ENCODE measurements at places on chromosomes 3 and 15. TPM values are rescaled to one million over a fixed set of nuclear protein-coding genes. Genes with fewer than 3 reads are reported as not detected.

The SLC28A1 gene
- total RNA-seq, result not detected

The FANCD2 gene
- total RNA-seq, result 18.2 TPM

The LRRC31 gene
- total RNA-seq, result not detected

The CKMT1A gene
- 1.2 TPM for total RNA-seq

The ZNF620 gene
- total RNA-seq, result 2.2 TPM

The SERPINI2 gene
- total RNA-seq, result not detected

The OCA2 gene
- 0.81 TPM for total RNA-seq

The NR2F2 gene
- total RNA-seq, result 7.3 TPM

The CCDC9B gene
- total RNA-seq, result 8.9 TPM

The PLA2G4B gene
- 1.7 TPM for total RNA-seq

The RARB gene
- total RNA-seq, result 5.0 TPM

The THAP10 gene
- total RNA-seq, result 5.6 TPM

The DAZL gene
- 1.8 TPM for total RNA-seq

The MKRN2 gene
- total RNA-seq, result 27.0 TPM

The FETUB gene
- not detected for total RNA-seq

The CD276 gene
- total RNA-seq, result 30.2 TPM

The GOLGA8O gene
- not detected for total RNA-seq

GRCh38 chr3:9087831-9088413 lies 124.7 kb upstream of the RAD18 start:
- no peak for DNase-seq

DNA sequence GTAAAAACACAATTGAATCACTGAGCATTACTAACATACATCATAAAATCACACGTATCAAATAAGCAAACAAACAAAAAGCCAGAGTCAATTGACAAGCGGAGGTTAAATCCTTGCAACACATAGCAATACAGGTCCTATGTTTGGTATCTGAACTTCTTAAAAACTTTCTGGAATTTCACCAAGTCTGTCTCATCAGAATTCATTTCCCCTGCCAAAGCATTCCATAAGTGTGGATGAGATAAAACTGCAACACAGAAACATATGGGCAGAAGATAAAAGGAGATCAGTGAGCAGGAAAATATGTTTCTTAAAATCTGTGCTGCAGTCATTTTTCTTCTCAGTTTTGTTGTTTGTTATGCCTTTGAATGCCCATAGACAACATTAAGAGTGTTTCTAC lies 1155.5 kb downstream of the TBL1XR1 start:
- DNase-seq, result no peak

DNA sequence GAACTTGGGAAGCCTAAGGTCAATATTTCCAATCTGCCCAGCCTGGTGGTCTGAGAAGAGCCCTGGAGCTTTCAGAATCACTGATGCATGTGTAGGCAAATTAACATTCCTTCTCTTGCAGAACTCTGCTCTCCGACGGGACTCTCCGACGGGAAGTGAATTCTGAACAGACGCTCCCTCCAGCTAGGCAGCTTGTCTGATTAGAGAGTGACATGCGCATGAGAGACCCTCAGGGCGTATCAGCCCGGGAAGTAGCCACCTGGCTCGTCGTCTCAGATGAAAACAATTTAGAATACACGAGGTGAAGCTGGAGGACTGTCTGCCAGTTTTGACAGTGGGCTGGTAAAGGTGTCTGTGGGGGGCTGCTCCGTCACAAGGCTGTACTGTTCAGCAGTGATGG lies 103.1 kb downstream of the DGKG start:
- DNase-seq, result no peak

DNA sequence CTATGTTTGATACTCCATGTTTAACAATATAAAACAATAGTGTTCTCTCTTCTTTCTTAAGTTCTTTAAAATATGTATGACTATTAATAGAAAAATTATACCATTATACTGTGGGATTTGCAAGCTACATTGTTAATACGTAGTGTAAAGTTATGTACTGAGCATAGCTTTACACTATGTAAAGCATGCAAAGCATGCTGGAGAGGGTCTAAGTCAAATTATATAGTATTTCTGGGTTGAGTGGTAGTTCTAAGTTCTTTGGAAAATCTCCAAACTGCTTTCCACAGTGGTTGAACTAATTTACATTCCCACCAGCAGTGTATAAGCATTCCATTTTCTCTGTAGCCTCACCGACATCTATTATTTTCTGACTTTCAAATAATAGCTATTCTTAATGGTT lies 253.0 kb downstream of the RAP2B start:
- no peak for DNase-seq

- DNase-seq, result no peak
Observed at GRCh38 chr3:14057701-14058100, 67.0 kb downstream of the CHCHD4 start.

DNA sequence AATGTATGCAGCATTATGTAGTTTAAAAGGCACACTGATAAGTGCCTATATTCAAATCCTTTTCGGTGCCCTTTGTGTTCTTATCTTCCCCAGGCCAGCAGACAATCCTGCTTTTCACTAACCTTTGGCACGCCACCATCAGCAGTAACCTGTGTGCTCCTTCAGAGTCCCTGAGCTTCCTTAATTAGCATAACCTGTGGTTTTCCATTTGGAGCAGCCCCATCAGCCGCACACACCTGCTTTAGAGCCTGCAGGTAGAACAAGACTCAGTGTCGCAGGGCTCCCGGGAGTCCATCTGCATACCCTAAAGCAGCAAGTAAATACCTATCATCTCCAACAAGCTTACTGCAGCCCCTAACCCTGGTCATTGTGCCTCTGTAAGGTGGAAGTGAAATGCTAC lies 755.1 kb downstream of the ROBO2 start:
- DNase-seq, result no peak

DNA sequence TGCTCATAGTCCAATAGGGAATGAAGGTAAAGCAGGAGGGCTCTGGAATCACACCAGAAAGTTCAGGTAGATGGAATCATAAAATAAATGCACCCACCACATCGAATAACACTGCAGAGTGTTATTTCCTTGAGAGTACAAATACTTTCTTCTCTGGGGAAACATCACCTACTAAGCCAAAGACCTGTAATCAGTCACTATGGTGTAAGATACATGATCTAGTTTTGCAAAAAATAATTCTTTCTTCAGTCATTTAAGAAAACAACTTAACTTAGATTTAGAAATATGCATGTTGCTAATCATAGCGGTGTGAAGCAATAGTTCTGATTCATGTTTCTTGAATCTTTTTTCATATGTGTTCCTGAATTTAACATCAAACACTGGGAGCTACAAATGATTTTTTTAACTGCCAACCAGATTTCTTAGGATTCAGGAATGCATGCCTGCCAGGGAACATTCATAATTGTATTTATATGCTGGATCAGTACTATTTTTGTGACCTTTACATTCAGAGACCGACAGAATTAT lies 40.2 kb upstream of the MEIS2 start:
- no peak for DNase-seq

DNA sequence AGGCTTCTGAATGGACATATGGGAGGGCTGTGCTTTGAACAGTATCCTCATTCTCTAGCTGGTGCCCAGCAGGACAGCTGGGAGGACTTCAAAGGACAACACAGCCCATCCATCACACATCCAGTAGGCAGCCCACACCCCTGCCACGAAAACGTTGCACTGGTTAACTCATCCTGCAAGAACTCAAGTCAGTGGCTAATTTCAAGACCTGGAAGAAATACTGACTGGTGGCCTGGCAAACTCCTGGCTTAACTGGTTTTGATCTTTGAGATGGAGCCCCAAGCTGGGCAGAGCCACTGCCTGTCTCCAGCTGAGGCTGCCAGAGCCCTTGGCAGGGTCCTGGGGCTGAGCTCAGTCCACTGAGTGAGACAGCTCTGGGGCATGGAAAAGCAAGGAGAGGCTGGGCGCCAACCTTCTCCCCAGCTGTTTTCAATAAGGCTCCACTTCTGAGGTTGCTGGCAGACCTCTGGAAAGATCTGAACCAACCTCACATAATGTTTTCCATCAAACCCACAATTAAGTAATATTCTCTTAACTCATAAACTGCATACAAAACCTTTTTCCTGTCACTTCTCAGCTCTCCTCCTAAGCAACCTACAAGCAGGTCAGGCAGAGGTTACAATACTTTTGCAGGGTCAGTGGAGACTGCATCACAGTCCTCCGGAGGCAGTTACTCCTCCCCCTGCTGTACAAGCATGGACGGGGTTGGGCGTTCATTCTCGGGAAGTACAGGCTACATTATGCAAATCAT lies 110.3 kb downstream of the MYLK start:
- DNase-seq, result no peak

- no peak for DNase-seq
Observed at GRCh38 chr3:30401971-30402370, 204.4 kb upstream of the TGFBR2 start.

GRCh38 chr3:189557824-189558223 lies 73.4 kb upstream of the TP63 start:
- DNase-seq, result no peak

DNA sequence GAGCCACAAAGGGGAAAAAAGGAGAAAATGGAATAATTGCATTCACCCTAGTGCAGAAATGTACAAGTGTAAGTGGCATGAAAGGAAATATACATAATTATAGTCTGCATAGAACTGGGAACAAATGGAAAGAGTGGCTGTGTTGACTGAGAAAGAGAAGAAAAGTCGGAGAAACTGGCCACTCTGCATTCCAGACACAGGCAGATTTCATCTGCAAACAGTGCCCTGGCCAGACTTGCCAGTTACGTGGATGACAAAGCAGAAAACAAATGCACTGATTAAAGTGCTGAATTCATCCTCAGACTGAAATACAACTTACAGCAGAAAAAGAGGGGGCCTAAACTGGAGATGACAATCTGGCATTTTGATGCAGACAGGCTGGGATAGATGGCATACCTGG lies 129.8 kb downstream of the FGF12 start:
- no peak for DNase-seq

- DNase-seq, result no peak
Observed at GRCh38 chr3:27638594-27638993, 83.5 kb downstream of the EOMES start.

DNA sequence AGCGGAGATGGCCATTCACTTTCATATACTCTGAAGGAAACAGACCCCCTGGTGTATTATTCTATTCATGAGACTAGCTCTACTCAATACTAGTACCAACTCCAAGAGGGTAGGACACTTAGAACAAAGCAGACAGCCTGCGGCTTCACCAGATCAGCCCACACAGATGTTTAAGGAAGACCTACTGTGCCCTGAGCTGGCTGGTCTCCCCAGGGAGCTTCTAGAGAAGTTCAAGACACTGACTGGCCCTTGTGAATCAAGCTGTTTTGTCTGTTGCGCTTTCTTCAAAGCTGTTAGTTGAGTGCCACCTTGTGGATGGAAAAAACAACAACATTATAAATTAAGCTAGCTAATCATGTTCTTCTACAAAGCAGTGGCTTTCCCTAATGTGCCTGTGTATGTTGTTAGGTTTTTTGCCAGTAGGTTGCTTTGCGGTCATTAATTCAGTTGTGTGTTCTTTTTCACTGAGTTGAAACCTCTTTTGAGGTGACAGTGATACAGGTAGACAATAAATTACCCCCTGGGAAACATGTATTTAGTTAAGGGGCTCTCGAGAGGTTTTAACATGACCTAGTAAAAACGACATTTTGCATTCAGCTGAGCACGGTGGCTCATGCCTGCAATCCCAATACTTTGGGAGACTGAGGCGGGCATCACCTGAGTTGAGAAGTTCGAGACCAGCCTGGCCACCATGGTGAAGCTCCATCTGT lies 64.2 kb upstream of the MYZAP start:
- DNase-seq, result peak; percentile 85

GRCh38 chr3:130374033-130374432 lies 28.6 kb downstream of the COL6A5 start:
- no peak for DNase-seq

- DNase-seq, result peak; percentile 27
Observed at GRCh38 chr3:133574260-133574881, 885 bp downstream of the CDV3 start.

DNA sequence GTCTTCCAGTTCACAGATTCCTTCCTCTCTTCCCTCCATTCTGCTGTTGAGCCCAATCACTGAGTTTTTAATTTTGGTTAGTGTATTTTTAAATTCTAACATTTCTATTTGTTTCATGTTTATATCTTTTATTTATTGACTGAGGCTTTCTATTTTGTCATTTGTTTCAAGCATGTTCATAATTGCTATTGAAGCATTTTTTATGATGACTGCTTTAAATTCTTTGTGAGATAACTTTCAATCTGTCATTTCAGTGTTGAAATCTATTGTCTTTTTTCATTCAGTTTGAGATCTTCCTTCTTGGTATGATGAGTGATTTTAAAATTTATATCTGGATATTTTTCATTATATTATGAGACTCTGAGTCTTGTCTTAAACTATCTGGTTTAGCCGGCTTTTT lies 192.3 kb downstream of the RPLP1 start:
- no peak for DNase-seq

DNA sequence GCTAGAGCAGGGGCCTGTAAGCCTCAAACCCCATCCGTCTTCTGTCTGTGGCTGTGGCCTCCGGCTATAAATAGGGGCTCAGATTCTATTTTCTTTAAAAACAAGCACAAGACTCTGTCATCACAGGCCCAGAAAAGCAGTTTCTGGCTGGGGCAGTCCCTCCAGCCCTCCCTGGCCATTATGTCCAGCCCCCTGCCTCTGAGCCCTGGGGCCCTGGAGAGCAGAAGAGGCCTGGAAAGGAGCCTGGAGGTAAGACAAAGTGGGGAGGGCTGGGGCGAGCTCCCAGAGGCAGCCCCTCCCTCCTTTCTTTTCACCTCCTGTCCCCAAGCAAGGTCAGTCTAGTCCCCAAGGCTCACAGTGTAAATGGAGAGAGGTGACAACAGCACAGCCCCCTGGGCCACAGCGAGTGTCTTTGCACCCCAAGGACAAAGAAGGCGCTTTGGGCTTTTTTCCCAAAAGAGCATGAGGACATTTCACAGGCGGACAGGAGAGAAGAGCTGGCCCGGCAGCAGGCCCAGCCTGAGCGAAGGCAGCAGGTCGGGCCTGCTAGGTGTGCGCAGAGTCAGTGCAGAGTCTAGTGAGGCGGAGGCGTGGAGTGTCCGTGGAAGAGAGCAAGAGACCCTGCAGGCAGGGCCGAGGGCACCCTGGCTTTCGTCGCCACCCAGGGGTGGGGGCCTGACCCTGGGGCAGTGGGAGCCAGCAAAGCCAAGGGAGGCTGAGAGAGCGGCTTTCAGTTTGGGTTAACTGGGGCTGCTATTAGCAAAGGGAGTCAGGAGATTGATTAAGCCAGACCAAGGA lies 188.3 kb downstream of the TBC1D2B start:
- no peak for DNase-seq

GRCh38 chr15:45126535-45127158 lies 3.0 kb downstream of the DUOXA1 start:
- peak; percentile 39 for DNase-seq

GRCh38 chr3:98779541-98780335 lies 16.6 kb downstream of the ST3GAL6 start:
- DNase-seq, result no peak

DNA sequence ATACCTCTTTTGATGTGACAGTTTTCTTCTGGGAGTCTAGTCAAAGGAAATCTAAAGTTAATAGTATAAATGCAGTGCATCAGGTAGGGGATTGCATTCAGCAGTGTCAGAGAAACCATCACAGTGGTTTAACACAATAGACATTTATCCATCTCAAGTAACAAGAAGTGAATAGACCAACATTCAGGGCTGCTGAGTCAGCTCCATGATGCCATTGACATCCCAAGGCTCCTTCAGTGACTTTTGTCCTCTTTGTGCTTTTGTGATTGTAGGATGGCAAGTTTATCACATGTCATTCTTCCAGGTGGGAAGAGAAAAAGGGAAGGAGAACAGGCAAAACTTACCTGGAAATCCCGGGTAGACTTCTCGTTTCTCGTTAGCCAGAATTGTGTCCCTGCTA lies 158.3 kb downstream of the TMEM108 start:
- no peak for DNase-seq

All from NCI-H460 (cell line).